ENCODE measurements at places on chromosomes 6 and 20.

DNA sequence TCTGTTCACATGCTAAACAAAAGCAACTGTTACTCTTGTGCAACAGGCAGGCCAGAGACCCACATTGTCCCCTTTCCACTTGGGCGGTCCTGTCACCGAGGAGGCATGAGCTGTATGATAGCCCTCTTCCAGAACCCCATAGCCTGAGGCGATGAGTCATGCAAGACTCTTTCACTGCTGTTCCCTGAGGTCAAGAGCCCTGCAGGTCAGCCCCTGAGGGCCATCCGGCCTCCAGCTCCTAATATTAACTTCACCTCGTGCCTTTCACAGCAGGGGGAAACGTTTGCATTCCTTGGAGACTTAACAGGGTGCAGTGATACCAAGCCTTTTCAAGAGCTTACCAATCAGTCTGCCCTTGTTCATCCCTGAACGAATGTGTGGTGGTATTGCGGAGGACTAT, 253.3 kb upstream of the ECI2 start:
- DNase-seq, result no peak

DNA sequence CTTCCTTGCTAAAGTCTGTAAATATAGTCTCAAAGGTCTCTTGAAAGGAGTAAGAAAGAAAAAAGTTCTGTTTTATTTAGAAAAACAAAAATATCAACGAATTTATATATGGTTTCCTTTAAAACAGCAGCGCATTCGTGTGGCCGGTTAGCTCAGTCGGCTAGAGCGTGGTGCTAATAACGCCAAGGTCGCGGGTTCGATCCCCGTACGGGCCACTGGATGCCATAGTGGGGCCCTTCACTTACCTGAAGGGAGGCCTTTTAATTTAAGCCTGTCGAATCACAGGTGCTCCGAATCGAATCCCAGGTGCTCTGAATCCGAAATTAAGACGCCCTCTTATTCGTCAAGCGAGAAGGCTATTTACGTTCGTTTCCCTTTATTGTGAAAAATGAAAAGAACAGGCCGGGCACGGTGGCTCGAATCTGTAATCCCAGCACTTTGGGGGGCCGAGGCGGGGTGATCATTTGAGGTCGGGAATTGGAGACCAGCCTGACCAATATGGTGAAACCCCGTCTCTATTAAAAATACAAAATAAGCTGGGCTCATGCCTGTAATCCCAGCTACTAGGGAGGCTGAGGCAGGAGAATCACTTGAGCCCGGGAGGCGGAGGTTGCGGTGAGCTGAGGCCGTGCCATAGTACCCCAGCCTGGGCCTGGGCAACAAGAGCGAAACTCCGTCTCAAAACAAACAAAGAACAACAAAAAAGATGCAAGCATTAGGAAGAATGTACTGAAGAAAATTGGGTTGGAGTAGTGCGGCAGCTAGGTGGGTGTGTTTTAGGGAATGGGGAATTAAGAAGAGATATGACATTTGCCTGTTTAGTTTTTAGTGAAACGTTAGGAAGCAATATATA, 195.8 kb upstream of the ZNF184 start:
- DNase-seq, result no peak

GRCh38 chr6:45830441-45831139, 185.1 kb downstream of the CLIC5 start:
- DNase-seq, result no peak

GRCh38 chr6:148776321-148777308, 29.8 kb downstream of the UST start:
- no peak for DNase-seq

GRCh38 chr6:104118274-104118673, 741.4 kb downstream of the HACE1 start:
- no peak for DNase-seq

- DNase-seq, result no peak
Observed at GRCh38 chr6:84583784-84584183, 180.6 kb downstream of the TBX18 start.
